ENCODE measurements at places on chromosomes 13 and 19.

- no peaks in the 10 kb centered on the region for H3K4me1 ChIP-seq
- H3K27ac ChIP-seq: no peak overlapping the region
- no peak overlapping the region for H3K4me3 ChIP-seq
- DNase-seq: no peak
Measured at GRCh38 chr13:48801255-48801654, 147.5 kb downstream of the CYSLTR2 start.

DNA sequence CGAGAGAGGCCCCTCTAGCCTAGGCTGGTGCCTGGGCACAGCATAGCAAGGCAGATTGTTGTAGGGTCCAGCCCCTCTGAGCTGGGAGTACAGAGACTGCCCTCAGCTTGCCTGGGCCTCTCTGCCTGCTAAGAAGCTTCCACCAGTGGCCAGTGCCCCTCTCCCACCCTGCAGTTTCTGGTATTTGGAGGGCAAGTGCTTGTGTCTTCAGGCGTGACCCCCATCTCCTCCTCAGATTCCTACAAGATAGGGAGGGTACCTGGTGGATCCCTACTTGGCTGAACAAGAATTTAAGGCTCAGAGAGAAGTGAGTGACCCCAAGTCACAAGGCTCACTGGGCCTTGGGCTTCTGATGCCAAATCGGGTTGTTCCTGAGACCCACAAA, 152.7 kb downstream of the URI1 start:
- no peak for DNase-seq
- H3K27me3 ChIP-seq: no peaks in the 10 kb centered on the region
- H3K36me3 ChIP-seq: no peaks in the 10 kb centered on the region
- no peaks in the 10 kb centered on the region for H3K4me1 ChIP-seq

DNA sequence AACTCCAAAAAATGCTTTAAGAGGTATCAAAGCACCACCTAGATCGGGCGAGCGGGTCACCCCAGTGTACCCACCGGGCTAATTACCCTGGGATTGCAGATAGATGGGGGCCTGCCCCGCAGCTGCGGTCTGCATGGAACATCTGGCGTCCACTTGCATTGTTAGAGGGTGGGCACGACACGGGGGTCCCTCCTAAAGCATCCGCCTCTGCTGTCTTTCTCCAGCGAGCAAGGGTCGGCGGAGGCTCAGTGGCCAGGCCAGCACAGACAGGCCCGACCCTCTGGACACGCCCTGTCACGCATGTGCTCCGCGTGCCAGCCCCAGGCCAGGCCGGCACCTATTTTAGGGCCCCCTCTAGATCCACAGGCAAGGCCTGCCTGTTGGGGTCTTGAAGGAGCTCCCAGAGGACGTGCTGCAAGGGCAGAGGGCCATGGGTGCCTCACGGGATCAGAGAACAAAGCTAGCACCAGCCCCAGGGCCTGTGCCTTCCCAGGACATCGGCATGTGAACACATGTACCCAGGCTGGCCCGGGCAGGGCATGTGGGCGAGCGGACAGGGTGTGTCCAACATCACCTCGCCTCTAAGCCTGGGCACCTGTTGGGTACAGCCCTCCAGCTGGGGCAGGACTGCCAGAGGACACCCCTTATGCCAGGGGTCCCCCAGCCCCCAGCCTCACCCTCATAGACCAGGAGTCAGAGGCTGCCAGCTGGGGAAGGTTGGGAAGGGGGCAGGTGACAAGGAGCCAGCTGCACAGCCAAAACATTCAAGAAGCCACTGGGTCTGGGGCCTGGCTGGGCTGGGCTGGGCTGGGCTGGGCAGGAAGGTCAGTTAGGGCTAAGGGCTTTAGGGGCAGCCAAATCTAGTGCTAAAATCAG, 35.6 kb upstream of the NANOS3 start:
- no peak for DNase-seq
- H3K4me1 ChIP-seq: peaks cover 46% of the 10 kb centered on the region
- peak overlapping the region; percentile 100 for H3K27ac ChIP-seq
- no peaks in the 10 kb centered on the region for H3K27me3 ChIP-seq
- H3K4me3 ChIP-seq: peak overlapping the region; percentile 96

GRCh38 chr13:94764576-94765321, 52.4 kb upstream of the SOX21 start:
- no peak overlapping the region for H3K27ac ChIP-seq
- no peak overlapping the region for H3K4me3 ChIP-seq
- H3K27me3 ChIP-seq: no peaks in the 10 kb centered on the region
- no peaks in the 10 kb centered on the region for H3K36me3 ChIP-seq
- H3K4me1 ChIP-seq: no peaks in the 10 kb centered on the region

DNA sequence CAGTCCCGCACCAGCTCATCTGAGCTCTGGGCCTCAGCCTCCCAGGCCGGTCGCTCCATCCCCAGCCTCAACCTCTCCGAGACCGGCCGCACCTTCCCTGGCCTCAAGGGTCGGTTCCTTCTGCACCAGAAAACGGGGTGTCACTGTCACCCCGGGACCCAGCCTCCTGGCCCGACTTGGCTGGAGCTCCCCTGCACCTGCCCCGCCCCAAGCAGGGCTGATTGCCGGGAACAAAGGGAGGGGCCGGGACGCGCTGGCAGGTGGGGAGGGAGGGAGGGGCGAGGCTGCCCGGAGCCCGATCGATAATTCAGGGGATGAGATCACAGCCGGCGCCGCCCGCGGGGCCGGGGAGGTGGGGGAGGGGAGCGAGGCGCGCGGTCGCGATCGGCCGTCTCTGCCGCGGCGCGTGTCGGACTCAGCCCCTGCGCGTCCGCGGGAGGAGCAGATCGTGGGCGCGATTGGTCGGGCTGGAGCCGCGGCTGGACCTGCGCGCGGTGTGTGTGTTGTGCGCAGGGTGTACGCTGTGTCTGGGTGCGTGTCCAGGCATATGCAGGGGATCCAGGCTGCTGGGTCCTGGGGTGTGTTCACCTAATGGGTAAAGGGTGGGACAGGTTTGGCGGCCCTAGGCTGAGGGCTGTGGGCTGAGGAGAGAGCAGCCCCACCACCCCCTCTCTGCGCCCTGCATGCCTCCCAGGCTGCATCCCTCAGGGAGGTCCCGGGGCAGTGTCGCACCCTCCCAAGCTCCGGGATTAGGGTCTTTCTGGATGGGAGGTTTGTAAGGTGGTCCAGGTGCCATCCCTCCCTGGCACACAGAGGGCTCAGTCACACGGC, 1.1 kb upstream of the SHC2 start:
- H3K27ac ChIP-seq: no peak overlapping the region
- H3K27me3 ChIP-seq: peaks cover 6% of the 10 kb centered on the region
- DNase-seq: no peak
- H3K4me3 ChIP-seq: peak overlapping the region; percentile 64
- H3K4me1 ChIP-seq: peaks cover 5% of the 10 kb centered on the region

DNA sequence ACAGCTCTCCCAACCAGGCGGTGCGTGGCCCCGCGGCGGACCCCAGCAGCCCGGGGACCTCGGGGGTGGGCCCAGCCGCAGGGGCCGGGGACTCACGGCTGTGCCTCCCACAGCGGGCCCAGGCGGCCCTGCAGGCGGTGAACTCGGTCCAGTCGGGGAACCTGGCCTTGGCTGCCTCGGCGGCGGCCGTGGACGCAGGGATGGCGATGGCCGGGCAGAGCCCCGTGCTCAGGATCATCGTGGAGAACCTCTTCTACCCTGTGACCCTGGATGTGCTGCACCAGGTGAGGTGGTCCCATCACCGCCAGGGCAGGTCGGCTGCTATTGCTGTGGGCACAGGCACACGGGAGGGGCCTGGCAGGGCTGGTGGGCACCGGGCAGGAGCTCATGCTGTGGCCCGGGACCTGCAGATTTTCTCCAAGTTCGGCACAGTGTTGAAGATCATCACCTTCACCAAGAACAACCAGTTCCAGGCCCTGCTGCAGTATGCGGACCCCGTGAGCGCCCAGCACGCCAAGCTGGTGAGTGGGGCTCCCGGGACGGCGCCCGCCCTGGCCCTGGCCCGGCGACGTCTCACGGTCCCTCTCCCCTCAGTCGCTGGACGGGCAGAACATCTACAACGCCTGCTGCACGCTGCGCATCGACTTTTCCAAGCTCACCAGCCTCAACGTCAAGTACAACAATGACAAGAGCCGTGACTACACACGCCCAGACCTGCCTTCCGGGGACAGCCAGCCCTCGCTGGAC, 7.3 kb downstream of the PTBP1 start:
- no peaks in the 10 kb centered on the region for H3K27me3 ChIP-seq
- no peak overlapping the region for H3K4me3 ChIP-seq
- H3K27ac ChIP-seq: no peak overlapping the region
- DNase-seq: no peak
- H3K4me1 ChIP-seq: peaks cover 38% of the 10 kb centered on the region

- peak overlapping the region; percentile 70 for H3K4me3 ChIP-seq
- H3K4me1 ChIP-seq: peaks cover 49% of the 10 kb centered on the region
- H3K36me3 ChIP-seq: no peaks in the 10 kb centered on the region
- DNase-seq: no peak
- peak overlapping the region; percentile 95 for H3K27ac ChIP-seq
Measured at GRCh38 chr19:1264801-1265614, 4.1 kb upstream of the CIRBP start.

DNA sequence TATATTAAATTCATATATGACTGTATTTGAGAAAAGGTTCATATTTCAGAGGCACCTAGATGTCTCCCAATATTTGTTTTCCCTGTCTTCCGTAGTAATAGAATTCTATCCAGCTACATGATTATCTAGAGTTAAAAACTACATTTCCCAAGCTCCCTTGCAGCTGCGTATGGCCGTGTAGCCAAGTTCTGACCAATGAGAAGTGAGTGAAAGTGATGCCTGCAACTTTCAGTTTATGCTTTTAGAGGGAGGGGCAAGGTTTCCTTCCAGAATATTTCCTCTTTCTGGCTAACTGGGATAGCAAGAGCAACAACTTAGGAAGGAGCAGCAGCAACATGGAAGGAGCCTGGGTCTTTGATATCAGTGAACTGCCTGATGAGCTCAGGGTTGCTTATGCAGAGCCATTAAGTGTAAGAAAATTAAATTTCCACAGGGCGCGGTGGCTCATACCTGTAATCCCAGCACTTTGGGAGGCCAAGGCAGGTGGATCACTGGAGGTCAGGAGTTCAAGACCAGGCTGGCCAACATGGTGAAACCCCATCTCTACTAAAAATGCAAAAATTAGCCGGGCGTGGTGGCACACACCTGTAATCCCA, 23.2 kb upstream of the CYP2A13 start:
- H3K27ac ChIP-seq: no peak overlapping the region
- no peaks in the 10 kb centered on the region for H3K4me1 ChIP-seq
- no peak for DNase-seq
- no peak overlapping the region for H3K4me3 ChIP-seq

GRCh38 chr13:79778741-79779460, 297.9 kb downstream of the NDFIP2 start:
- H3K4me3 ChIP-seq: no peak overlapping the region
- no peak overlapping the region for H3K27ac ChIP-seq
- H3K27me3 ChIP-seq: no peaks in the 10 kb centered on the region
- H3K36me3 ChIP-seq: no peaks in the 10 kb centered on the region
- no peaks in the 10 kb centered on the region for H3K4me1 ChIP-seq
- DNase-seq: no peak

- H3K36me3 ChIP-seq: peaks cover 10% of the 10 kb centered on the region
- no peak for DNase-seq
- H3K27me3 ChIP-seq: no peaks in the 10 kb centered on the region
- H3K27ac ChIP-seq: no peak overlapping the region
- no peak overlapping the region for H3K4me3 ChIP-seq
Measured at GRCh38 chr19:12202250-12202649, 39.4 kb downstream of the ZNF136 start.

GRCh38 chr13:46775385-46776107, 21.4 kb downstream of the ESD start:
- peaks cover 4% of the 10 kb centered on the region for H3K36me3 ChIP-seq
- no peaks in the 10 kb centered on the region for H3K27me3 ChIP-seq
- peak overlapping the region; percentile 14 for H3K4me3 ChIP-seq
- peak overlapping the region; percentile 82 for H3K27ac ChIP-seq
- DNase-seq: no peak

DNA sequence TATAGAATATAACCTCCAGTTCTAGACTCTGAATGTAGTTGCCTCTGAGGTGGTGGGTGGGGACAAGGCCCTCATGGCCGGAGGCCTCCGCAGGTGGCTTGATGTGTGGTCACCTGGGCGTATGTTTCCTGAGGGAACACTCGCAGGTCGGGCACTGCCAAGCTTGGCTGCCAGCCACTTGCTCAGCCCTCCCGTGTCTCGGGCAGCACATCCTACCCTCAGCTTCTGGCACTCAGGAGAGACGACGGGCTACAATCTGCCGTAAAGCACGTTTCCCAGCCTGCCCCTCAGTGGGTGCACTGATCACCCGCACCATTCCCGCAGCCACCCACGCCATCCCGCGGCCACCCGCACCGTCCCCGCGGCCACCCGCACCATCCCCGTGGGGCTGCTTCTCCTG, 15.2 kb downstream of the THOP1 start:
- H3K4me3 ChIP-seq: no peak overlapping the region
- H3K4me1 ChIP-seq: no peaks in the 10 kb centered on the region
- no peak overlapping the region for H3K27ac ChIP-seq

GRCh38 chr13:72505376-72505775, 222.1 kb downstream of the MZT1 start:
- no peak overlapping the region for H3K27ac ChIP-seq
- no peaks in the 10 kb centered on the region for H3K36me3 ChIP-seq
- no peaks in the 10 kb centered on the region for H3K4me1 ChIP-seq
- no peaks in the 10 kb centered on the region for H3K27me3 ChIP-seq

GRCh38 chr13:103033999-103034398, 32.2 kb downstream of the SLC10A2 start:
- H3K27ac ChIP-seq: no peak overlapping the region
- H3K36me3 ChIP-seq: no peaks in the 10 kb centered on the region
- no peak overlapping the region for H3K4me3 ChIP-seq
- DNase-seq: no peak
- H3K4me1 ChIP-seq: no peaks in the 10 kb centered on the region
- no peaks in the 10 kb centered on the region for H3K27me3 ChIP-seq

DNA sequence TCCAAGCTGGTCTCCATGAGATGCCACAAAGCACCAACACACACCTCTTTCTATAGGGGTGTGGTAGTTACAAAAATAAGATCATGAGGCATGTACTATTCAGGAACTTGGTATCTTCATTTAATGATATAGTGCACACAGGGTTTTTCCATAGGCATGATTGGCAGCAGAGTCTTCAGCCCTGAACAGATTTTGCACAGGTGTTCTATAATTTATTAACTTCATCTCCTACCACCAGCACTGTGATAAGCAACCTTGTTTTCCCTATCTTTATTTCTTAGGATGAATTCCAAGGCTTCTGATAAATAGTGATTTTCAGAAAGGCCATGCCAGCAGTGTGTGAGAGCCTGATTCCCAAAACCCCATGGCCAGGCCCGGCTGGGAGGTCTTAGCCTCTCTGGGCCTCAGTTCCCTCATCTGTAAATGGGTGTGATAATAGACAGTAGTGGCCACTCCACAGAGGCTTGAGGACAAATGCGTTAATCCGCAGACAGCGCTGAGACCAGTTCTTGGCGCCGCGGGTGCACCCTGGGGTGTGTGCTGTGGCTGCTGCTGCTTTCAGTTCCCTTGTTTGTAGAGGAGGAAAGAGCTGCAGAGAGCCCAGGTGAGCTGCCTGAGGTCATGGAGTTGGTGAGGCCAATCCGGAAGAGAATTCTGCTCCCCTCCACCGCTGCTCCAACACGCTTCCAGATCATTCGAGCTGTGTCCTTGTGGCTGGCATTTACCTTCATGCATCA, 33.1 kb downstream of the DHRS12 start:
- no peak for DNase-seq
- no peak overlapping the region for H3K4me3 ChIP-seq
- H3K27me3 ChIP-seq: no peaks in the 10 kb centered on the region
- H3K27ac ChIP-seq: peak overlapping the region; percentile 84
- no peaks in the 10 kb centered on the region for H3K36me3 ChIP-seq

Data from thoracic aorta (tissue), 2 donors.